ENCODE measurements at places on chromosomes 3 and 15.

DNA sequence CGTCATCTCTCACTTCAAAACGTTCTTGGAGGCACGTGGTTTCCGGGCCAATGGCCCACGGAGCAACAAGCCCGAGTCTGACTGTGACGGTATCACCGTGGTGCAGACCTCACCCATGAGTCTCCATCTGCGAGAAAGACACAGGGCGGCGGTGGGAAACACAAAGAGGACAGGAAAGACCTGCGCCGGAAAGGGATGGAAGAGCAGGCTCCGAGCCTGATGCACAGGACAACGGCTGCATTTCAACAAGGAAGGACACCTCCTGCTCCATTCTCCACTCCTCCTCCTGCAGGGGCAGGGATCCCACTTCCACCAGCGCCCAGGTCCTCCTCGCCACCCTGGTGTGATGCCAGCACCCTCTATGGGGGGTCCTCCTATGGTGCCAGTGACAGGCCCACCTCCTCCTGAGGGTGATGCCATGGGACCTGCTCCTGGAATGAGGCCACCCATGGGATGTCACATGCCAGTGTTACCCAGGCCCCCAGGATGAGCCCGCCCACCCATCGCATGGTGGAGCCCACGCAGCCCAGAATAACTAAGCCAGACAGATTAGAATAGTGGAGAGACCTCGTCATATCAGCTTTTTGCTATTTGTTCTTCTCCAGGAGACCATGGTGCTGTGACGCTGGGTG is 73.0 kb upstream of the PCSK6 start:
- H3K4me3 ChIP-seq = no peak overlapping the region
- peaks cover 7% of the 10 kb centered on the region for H3K27me3 ChIP-seq
- no peaks in the 10 kb centered on the region for H3K36me3 ChIP-seq
- H3K27ac ChIP-seq = no peak overlapping the region
- H3K4me1 ChIP-seq = no peaks in the 10 kb centered on the region
- DNase-seq = no peak

DNA sequence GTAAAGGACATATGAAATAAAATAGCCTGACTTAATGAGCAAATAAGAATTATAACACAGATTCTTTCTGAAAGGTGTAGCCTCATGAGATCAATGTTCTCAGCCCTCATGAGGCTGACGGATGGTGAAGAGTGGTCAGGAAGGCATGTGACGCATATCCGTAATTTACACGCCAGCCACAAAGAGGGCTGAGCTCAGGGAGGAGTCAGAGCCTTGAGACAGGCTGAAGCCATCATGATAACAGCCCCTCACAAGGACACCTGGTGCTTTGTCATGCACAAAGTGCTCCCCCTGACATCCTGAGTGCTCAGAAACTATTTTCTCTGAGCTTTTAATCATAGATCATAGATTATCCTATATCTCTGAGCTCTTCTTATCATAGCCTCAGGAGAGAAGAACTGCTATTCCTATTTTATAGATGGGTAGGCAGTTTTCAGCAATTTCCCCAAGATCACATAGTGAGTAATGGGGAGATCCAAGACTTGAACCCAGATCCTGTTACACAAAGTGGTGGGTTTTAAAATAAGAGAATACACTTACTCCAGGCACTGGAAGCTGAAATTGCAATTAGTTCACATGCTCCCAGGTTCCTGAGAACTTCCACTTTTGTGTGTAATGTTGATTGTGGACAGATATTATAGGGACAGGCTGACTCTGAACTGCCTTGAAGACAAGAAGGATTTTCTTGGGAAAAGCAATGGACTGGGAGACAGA is 267.1 kb downstream of the RPLP1 start:
- peaks cover 56% of the 10 kb centered on the region for H3K27me3 ChIP-seq
- H3K4me3 ChIP-seq = no peak overlapping the region
- H3K4me1 ChIP-seq = peaks cover 70% of the 10 kb centered on the region
- DNase-seq = peak; percentile 75

- H3K27ac ChIP-seq = no peak overlapping the region
- H3K27me3 ChIP-seq = no peaks in the 10 kb centered on the region
- DNase-seq = no peak
- H3K36me3 ChIP-seq = no peaks in the 10 kb centered on the region
- no peak overlapping the region for H3K4me3 ChIP-seq
- no peaks in the 10 kb centered on the region for H3K4me1 ChIP-seq
These were observed 63.4 kb downstream of the CACNA2D3 start for GRCh38 chr3:54185740-54186139.

GRCh38 chr15:85708402-85708941 is 86.3 kb downstream of the KLHL25 start:
- H3K4me1 ChIP-seq = peaks cover 67% of the 10 kb centered on the region
- no peak for DNase-seq
- peak overlapping the region; percentile 24 for H3K27ac ChIP-seq
- no peak overlapping the region for H3K4me3 ChIP-seq

DNA sequence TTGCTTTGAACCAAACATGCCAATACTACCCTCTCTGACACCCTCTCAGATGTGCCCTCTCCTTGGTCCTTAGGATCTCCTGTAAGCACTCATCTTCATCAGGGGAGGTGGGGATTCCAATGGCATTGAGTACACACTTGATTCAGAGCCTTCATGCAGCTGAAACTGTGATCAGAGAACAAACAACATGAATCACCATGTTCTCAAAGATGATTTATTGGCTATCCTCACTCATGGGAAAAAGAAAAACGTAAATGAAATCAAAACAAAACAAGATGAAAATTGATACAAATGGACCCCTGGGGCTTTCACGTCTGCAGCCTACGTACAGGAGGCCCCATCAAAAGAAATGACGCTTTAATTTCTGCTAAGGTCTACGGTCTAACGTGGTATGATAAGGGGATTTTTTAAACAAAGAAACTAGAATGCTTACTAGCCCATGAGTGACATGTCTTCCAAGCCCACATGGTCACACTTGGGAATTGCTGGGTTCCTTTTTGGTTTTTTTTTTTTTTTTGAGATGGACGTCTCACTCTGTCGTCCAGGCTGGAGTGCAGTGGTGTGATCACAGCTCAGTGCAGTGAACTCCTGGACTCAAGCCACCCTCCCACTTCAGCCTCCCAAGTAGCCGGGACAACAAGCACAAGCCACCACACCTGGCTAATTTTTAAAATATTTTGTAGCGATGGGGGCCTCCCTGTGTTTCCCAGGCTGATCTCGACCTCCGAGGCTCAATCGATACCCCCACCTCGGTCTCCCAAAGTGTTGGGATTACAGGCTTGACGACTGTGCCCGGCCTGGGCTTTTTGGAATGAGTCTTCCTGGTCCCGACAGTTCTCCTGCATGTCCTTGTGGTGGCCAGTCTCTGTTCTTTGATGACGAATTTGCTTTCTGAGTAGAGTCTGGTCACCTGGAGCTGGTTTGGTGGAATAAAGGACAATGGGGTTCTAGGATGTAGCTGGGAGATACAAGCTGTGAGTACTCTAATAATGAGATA is 202.6 kb downstream of the XXYLT1 start:
- H3K36me3 ChIP-seq = no peaks in the 10 kb centered on the region
- no peak for DNase-seq
- no peak overlapping the region for H3K4me3 ChIP-seq
- H3K27ac ChIP-seq = no peak overlapping the region

DNA sequence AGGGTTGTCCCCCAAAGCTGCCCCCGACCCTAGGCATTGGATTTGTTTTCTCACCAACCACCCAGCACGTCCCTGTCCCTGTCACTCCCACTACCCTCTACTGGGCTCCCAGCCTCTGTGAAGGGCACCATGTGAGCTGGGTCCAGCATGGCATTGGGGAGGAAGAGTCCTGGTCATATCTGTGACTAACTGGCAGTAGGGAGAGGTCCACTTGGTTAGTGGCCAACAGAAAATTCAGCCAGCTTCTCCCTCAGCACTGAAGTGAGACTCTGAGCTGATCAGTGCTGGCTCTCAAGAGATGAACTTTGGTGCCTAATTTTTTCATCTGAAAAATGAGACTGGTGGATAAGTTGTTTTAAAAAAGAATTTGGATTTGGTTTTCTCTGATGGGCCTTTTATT is 11.3 kb upstream of the KIF23 start:
- no peaks in the 10 kb centered on the region for H3K36me3 ChIP-seq
- no peak overlapping the region for H3K27ac ChIP-seq
- peaks cover 22% of the 10 kb centered on the region for H3K27me3 ChIP-seq
- DNase-seq = no peak
- H3K4me3 ChIP-seq = no peak overlapping the region

DNA sequence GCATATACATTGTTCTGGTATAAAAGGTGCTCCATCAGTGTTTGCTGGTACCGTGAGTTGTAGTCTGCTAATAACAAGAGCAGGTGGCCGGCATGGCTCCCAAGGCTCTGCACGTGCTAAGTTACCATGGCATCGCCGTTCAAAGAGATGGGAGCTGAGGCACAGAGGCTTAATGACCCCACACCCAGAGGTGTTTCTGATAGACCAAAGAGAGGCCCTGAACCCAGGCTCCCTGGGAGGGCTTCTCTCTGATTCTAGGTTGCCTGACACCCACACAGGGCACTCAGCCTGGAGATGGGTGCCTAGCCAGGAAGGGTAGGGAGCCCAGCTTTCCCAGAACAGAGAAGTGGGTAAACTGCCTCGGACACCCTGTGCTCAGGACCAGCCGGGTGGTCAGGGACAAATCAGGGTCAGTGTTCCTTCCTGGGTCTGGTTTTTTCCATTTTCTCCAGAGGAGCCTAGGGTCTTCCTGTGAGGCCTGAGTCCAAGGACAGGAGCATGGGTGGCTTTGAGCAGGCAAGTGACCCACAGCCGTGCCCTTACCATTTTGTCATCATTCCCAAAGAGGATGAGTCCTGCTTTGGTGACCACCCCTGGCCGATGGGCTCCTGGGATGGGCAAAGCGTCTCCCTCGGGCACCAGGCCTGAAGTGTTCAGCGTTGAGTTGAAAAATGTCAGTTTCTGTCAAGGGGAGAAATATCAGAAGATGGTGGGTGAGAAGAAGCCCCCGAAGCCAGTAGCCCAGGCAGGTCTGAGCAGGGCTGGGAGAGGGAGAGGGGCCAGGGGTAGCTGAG is 27.3 kb downstream of the ALDH1L1 start:
- H3K27ac ChIP-seq = no peak overlapping the region
- H3K27me3 ChIP-seq = no peaks in the 10 kb centered on the region
- no peak overlapping the region for H3K4me3 ChIP-seq
- H3K4me1 ChIP-seq = no peaks in the 10 kb centered on the region

- no peaks in the 10 kb centered on the region for H3K36me3 ChIP-seq
- no peak for DNase-seq
- no peak overlapping the region for H3K27ac ChIP-seq
- peaks cover 25% of the 10 kb centered on the region for H3K4me1 ChIP-seq
- peaks cover 8% of the 10 kb centered on the region for H3K27me3 ChIP-seq
These were observed 8.1 kb upstream of the SLC9A9 start for GRCh38 chr3:143856252-143856970.

GRCh38 chr15:92120094-92120795 is 266.7 kb downstream of the SLCO3A1 start:
- no peaks in the 10 kb centered on the region for H3K27me3 ChIP-seq
- peaks cover 37% of the 10 kb centered on the region for H3K36me3 ChIP-seq
- H3K4me1 ChIP-seq = peaks cover 10% of the 10 kb centered on the region
- no peak overlapping the region for H3K4me3 ChIP-seq
- H3K27ac ChIP-seq = no peak overlapping the region

DNA sequence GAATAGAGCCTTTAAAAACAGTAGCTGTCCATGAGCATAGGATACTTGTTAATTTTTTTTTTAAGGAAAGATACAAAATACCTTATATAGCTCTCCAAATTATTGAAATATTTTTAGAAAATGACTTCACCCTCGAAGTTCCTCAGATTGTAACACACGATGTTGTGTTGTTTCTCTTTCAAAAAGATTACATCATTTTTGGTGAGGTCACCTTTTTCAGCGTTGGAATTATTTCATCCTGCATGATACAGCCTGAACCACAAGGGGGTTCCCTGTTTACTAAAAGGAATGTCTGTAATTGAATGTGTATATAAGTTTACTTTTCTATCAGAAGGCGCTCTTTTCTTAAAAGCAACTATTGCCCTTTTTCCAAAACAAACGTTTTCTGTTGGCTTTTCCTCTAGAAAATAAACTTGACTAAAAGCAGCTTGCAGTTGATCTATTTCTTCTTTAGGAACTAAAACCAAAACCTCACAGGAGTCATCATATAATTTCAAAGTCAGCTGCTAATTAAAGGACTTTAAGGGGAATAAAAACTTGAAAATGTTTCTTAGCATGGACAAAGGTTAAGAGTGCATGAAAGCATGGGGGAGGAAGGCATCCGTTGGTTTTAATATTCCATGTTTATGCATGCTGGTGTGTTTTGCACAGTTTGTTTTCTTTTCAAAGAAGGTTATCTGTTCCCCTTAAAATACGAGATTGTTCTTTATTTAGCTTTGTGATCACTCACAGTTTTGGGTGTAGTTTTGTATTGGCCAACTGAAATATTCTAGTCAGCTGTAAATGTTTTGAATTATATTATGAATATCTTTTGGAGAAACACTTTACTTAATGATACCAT is 29.4 kb downstream of the LYSMD4 start:
- peaks cover 40% of the 10 kb centered on the region for H3K4me1 ChIP-seq
- no peak overlapping the region for H3K4me3 ChIP-seq
- peaks cover 3% of the 10 kb centered on the region for H3K36me3 ChIP-seq
- no peak for DNase-seq

- peaks cover 11% of the 10 kb centered on the region for H3K36me3 ChIP-seq
- H3K4me1 ChIP-seq = peaks cover 15% of the 10 kb centered on the region
- DNase-seq = no peak
- no peak overlapping the region for H3K27ac ChIP-seq
- no peak overlapping the region for H3K4me3 ChIP-seq
These were observed 29.6 kb downstream of the PRKCD start for GRCh38 chr3:53190659-53191058.

- peaks cover 12% of the 10 kb centered on the region for H3K4me1 ChIP-seq
- H3K27me3 ChIP-seq = peaks cover 20% of the 10 kb centered on the region
- DNase-seq = no peak
- H3K36me3 ChIP-seq = no peaks in the 10 kb centered on the region
- no peak overlapping the region for H3K4me3 ChIP-seq
- no peak overlapping the region for H3K27ac ChIP-seq
These were observed 121.9 kb upstream of the MEF2A start for GRCh38 chr15:99443768-99444446.

- H3K4me3 ChIP-seq = no peak overlapping the region
- no peak for DNase-seq
- no peaks in the 10 kb centered on the region for H3K4me1 ChIP-seq
- no peak overlapping the region for H3K27ac ChIP-seq
- H3K27me3 ChIP-seq = peaks cover 6% of the 10 kb centered on the region
- no peaks in the 10 kb centered on the region for H3K36me3 ChIP-seq
These were observed 99.3 kb upstream of the CHRNA7 start for GRCh38 chr15:31930967-31931366.

DNA sequence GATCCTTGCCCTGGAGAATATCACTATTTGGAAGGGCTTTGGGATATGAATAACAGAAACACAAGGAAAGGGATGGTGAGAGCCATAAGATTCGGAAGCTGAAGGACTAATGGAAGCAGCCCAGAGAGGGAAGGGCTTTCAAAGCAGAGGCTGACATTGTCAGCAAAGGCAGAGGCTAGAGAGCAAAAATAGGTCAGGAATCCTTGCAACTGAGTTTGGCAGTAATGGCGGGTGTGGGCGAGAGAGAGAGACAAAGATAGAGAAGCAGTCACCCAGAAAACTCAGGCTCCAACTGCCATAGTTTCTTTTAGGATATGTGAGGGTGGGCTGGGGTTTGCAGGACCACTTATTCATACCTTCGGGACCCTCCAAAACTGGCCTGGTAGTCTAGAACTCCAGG is 248.6 kb downstream of the OPA1 start:
- H3K27me3 ChIP-seq = peaks cover 43% of the 10 kb centered on the region
- H3K36me3 ChIP-seq = no peaks in the 10 kb centered on the region
- no peaks in the 10 kb centered on the region for H3K4me1 ChIP-seq
- no peak for DNase-seq
- H3K4me3 ChIP-seq = no peak overlapping the region
- no peak overlapping the region for H3K27ac ChIP-seq
